ENCODE measurements at places on chromosomes 1 and 21.

GRCh38 chr1:11944358-11944931 lies 9.9 kb downstream of the PLOD1 start:
- no peak for DNase-seq

DNA sequence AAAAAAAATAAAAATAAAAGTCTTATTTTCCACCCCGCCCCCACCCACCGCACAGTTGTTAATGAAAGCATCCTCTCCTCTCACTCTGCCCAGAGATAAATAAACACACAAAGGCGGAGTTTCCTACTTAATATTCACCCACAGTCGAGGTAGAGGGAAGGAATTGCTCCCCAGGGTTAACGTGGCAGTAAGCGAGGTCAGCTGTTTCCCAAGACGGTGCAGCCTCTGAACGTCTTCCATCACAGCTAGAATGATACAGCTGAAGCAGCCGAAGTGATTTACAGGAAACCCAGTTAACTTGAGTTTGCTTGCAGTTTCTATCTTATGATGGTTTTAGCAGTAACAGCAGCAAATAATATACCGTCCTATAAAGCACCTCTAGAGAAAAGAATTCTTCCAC lies 283.9 kb downstream of the PBX1 start:
- no peak for DNase-seq

DNA sequence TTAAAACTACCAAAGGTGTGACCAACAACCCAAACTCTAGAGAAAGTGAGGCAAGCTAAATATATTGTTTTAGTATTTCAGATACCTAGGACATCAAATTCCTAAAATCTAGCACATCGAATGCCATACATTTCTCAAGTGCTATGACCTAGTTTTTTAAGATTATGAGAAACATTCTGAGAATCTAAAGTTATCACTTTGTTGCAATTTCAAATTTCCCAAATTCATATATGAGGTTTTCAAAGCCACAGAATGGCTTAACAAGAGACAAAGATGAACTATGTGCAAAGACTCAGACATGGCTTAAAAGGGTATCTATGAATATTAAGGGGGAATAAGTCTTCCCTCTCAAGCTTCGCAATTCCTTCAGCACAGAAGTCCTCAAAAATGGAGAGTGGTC lies 6.8 kb downstream of the SCYL3 start:
- no peak for DNase-seq

- DNase-seq = no peak
Observed at GRCh38 chr1:925561-926421, 2.1 kb downstream of the SAMD11 start.

DNA sequence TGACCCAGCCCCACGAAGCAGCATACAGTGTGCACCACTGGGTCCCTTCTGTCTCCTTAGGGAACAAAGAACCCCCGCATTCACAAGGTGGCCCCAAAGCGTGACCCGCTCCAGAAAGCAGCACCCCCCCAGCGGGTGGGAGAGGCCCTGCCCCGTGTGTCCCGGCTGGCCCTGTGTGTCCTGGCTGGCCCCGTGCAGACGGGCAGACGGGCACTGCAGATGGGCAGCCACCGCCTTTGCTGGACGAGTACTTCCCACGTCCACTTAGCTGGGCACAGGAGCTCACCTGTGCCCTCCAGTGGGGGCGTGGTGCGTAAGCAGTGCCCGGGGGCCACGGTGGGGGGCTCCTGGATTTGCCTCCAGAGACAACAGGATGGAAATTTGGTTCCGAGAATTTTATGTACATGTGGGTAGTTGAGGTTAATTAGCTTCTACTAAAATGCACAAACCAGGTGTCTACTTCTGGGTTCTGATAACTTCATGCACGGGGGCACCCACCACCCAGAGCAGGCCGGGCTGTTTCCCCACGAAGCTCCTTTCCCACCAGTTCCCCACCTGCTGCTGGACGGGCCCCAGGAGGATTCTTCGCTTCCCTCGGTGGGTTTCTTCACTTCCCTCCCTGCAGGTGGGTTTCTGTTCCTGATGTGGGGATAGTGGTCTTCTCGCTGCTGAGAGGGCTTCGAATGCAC lies 33.2 kb upstream of the SLC19A1 start:
- DNase-seq = no peak

DNA sequence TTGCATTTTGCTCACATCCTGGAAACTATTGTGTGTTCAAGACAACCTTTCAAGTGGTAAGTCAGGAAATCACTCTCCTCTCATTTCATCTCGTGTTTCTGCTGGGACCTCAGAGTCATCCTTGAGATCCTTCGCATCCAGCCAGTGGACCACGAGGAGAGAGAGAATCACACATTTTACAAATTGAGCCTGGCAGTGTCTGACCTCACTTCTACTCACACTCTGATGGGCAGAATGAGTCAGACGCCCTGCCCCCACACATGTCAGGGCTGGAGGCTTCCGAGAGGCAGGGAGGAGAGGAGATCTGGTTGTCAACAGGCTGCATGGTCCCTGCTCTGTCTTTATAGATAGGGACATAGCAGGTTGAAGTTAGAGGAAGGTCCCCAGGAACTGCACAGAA lies 509.7 kb downstream of the AJAP1 start:
- DNase-seq = no peak

All from stimulated activated CD8-positive, alpha-beta memory T cell treated with anti-CD3 and anti-CD28 coated beads, Interleukin-15, amount 100 ng/mL, for 1 hour (primary cell).